Neural progenitor cell (in vitro differentiated cells): ENCODE measurements at places on chromosomes 2 and 18. TPM values are rescaled to one million over a fixed set of nuclear protein-coding genes. Genes with fewer than 3 reads are reported as not detected.

Gene DSG4
- not detected in 2 replicates for total RNA-seq

Gene CPLX4
- 0.12 and 2.2 TPM in 2 replicates for total RNA-seq

Gene CERKL
- 0.25 TPM in 1 of 2 replicates, not detected in the other for total RNA-seq

Gene MFSD2B
- total RNA-seq: 0.40 TPM in 1 of 2 replicates, not detected in the other

DNA sequence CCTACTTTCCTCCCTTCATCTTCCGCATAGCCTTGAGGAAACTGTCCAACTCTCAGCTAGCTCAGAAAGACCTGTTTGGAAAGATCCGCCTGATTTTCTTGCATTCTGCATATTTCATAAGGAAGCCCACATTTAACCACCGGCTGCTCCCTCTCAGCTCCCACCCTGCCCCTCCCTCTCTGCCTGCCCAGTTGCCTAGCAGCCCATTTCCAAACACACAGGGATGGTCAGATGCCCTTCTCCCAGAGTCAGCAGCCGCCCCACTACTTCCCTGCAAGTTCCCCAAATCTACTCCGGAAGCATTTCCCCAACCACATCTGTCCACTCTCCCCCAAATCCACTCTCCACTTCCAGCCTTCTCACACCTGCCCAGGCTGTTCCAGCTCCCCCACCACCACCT lies 96.0 kb downstream of the TNS1 start:
- no peak for DNase-seq

DNA sequence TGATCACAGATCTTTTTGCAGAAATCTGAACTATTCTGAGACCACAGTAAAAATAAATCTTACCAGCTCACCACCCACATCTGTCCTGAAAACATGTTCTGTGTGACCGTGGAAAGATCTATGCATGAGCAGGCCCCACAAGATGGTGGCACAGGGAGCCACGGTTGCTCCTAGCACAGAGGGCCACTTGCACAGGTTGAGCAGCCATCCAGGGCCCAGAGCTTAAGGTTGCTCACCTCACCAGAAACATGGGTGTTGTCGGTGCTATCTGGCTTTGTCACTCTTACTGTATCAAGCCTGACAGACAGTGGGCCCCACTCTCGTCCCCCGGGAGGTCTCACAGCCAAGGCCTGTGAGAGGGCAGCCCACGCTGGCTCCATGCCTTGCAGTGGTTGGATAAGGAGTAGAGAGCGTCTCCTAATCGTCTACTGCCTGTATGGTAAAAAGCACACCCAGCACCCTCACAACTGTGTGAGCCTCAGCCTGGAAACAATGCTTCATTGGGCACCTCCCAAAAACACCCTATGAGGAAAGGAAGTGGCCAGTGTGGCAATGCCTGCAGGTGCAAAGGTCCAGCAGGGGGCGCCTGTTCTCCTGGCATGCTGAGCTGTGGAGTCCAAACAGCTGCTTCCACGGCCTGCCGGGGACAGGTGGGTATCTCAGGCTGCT lies 19.6 kb downstream of the TUBB6 start:
- peak; percentile 87 for DNase-seq

- DNase-seq: no peak
These were observed 675.6 kb upstream of the CELF4 start for GRCh38 chr18:38241216-38241615.

DNA sequence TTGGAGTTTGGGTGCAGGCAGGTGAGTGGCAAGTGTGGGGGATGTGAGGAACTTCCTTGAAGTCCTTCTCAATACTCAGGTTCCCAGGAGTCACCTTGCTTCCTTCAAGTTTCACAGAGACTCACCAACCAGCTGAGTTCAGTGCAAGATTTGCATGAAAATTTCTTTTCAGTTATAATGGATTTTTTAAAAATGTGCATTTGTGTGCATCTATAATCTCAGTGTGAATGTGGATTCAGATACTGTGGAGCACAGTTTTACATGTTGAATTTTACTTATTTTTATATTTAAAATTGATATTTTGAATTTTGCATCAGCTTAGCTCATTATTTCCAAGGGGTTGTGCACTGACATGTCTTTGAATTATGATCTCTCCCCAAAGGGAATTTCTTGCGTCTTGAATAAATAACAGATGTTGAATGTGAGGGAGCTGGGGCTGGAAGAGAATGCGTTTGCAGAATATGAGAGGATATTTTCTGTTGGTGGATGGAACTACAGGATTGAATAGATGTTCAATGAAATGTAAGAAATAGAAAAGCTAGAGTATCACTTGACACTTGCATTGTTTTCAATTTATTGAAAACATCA lies 184.3 kb downstream of the RPRM start:
- DNase-seq: no peak

DNA sequence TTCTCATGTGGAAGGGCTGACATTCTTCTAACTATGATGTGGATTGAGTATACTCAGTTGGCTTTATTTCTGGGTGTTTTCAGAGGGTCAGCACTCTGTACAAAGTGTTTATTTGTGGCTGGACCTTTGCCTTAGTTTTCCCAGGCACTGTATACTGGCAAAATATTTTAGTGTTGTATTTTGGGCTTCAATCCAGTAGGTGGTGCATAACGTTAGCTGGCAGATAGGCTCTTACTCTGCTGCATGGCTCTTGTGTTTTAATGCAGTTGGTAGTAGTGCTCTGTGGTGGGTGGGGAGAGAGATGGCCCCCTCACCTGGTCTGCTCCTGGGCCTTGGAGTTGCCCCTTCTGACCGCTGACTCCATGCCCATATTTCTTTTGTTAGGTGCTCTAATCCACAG lies 75.6 kb upstream of the REG3A start:
- DNase-seq: peak; percentile 10

GRCh38 chr2:218518876-218519275 lies 49.3 kb downstream of the USP37 start:
- DNase-seq: no peak
